Inflammatory macrophage (primary cell): ENCODE measurements at places on chromosomes 1 and 21.
A peak's percentile ranks its signal among the peaks of the same experiment; 100 is the strongest.

- DNase-seq: no peak
Measured at GRCh38 chr21:40186045-40186444, 318.8 kb downstream of the PCP4 start.

GRCh38 chr1:18175530-18176377 is 68.2 kb downstream of the IGSF21 start:
- no peak for DNase-seq

- no peak for DNase-seq
Measured at GRCh38 chr1:93471284-93471683, 23.4 kb downstream of the FNBP1L start.

- DNase-seq: peak; percentile 69
Measured at GRCh38 chr1:209673631-209674417, 1.4 kb upstream of the G0S2 start.

DNA sequence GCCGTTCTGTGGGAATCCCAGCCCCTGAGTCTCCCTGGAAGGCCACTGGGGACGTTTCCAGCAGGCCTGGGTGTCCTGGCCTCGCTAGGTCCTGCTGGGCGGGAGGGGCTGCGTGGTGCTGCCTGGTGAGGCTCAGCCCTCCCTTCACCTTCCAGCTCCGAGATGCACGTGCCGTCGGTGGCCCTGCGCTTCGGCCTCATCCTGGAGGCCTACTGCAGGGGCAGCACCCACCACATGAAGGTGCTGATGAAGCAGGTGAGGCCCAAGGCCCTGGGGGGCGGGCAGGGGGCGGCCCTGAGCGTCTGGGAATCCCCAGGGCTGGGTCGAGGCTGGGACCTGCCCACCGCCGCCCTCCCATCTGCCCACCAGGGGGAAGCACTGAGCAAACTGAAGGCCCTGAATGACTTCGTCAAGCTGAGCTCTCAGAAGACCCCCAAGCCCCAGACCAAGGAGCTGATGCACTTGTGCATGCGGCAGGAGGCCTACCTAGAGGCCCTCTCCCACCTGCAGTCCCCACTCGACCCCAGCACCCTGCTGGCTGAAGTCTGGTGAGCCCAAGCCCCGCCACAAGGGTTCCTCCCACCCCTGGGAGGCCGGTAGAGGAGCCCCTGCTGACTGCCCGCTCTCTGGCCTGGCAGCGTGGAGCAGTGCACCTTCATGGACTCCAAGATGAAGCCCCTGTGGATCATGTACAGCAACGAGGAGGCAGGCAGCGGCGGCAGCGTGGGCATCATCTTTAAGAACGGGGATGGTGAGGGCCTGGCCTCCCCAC is 70.3 kb downstream of the PIK3CD start:
- DNase-seq: no peak

GRCh38 chr1:159300146-159300545 is 2.0 kb upstream of the FCER1A start:
- no peak for DNase-seq

DNA sequence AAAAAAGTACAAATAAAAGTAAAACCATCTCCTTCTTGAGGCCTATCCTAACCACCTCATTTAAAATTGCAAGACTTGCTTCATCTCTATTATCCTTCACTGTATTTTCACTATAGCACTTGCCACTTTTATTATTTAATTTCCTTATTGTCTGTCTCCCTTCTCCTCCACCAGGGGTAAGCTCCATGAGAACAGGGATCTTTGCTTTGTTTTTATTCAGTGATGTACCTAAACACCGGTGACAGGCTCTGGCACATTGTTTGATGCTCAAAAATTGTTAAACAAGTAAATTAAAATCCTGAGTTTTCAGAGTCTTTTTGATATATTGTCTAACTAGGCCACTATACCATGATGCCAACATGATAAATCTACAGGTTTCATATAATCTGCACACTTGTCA is 17.2 kb upstream of the SPEN start:
- no peak for DNase-seq

DNA sequence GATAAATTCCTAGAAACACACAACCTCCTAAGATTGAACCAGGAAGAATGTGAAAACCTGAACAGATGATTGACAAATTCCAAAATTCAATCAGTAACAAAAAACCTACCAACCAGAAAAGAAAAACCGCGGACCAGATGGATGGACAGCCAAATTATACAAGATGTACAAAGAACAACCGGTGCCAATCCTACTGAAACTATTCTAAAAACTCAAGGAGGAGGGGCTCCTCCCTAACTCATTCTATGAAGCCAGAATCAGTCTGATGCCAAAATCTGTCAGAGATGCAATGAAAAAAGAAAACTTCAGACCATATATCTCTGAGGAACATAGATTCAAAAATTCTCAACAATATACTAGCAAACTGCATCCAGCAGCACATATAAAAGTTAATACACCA is 262.4 kb upstream of the DAB1 start:
- no peak for DNase-seq

DNA sequence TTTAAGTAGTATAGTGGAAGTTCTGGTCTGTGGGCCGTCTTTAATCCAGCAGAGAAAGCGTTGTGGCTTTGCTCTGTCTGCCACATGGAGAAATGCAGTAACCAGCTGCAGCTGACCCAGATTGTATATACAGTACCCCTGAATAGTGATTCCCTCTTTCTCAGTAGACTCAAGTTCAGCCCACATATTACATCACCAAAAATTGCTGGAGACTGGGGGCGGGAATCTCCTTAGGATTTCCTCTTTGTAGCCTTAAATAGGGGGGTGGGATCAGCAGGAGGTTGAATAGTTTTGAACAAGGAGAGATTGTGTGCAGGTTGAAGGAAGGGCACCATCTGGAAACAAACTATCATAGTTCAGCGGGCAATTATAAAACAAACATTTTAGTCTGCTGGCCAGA is at the start of gene ANGPTL1:
TSS of gene ANGPTL1 (minus strand) at position 134 of the 400 bp plus-strand sequence. CDS start 5,301 bp downstream, outside the sequence.
- peak; percentile 2 for DNase-seq

GRCh38 chr1:201609661-201610318 is 70.9 kb downstream of the NAV1 start:
- DNase-seq: no peak

DNA sequence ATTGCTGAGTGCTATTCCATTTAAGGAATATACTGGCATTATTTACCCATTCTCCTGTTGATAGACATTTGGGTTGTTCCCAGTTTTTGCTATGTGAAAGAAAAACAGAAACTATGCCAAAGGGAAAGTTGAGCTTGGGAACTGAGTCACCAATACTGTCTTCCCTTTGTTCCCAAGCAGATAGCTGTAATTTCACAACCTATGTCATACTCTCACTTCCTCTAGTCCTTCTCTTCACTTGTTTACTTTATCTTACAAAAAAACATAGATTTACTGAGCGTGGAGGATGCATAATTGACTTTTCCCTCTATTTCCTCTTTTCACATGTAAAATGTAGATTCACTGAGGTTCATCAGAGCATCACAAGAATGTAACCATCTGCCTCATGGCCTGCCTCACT is 32.4 kb upstream of the PGBD5 start:
- DNase-seq: peak; percentile 75

DNA sequence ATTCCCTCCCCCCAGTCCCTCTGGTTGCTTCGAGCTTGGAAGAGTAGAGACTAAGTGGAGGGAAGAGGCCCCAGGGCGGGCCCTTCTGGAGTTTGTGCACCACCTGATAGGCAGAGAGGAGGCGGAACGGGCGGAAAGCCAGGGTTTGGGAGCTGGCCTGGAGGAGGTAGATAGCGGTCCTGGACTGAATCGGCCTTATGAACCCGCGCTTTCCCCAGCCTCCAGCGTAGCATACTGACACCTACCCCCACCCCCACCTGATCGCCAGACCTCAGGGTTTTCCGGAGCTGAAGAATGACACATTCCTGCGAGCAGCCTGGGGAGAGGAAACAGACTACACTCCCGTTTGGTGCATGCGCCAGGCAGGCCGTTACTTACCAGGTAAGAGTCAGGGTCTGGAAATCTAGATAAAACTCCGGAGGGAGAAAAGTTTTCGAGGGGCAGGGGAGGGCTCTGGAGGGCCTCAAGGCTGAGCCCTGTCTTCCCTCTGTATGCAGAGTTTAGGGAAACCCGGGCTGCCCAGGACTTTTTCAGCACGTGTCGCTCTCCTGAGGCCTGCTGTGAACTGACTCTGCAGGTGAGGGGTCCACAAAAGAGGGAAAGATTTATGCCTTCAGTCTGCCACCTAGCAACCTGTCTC is 705 bp downstream of the UROD start:
- DNase-seq: peak; percentile 62

DNA sequence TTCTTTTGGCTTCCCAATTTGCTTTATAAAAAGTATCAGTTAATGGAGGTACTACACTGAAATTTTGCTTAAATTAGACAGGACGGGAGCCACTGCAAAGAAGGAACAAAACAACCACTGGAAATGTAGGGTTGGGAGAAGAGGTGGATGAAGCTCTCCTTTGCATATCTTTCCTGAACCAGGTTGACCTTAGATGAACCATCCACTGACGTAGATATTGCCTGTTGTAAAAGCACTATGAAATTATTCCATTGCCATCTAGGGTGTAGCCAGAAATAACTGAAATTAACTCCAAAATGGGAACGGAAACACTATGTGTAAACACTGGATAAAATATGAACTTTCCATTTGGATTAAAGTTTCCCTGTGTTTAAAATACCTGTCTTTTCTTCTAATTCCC is 1.2 kb upstream of the ABL2 start:
- DNase-seq: no peak

DNA sequence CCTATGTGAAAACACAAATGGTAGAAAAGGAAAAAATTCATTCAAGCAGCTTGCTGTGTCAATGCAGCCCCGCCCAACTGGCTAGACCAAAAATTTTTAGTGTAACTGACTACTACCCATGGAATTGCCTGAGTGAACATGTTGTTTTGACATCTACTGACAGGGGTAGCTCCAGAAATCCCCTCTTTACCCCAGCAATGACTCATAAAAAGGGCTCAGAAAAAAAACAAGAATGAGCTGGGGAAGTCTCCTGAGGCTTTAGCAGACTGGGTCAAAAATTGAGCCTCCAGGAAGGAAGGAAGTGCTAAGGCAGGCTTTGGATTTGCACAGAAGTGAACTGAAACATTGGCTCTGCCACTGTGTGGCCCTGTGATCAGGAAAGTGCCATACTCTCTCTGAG is 24.4 kb upstream of the FGGY start:
- DNase-seq: peak; percentile 39

DNA sequence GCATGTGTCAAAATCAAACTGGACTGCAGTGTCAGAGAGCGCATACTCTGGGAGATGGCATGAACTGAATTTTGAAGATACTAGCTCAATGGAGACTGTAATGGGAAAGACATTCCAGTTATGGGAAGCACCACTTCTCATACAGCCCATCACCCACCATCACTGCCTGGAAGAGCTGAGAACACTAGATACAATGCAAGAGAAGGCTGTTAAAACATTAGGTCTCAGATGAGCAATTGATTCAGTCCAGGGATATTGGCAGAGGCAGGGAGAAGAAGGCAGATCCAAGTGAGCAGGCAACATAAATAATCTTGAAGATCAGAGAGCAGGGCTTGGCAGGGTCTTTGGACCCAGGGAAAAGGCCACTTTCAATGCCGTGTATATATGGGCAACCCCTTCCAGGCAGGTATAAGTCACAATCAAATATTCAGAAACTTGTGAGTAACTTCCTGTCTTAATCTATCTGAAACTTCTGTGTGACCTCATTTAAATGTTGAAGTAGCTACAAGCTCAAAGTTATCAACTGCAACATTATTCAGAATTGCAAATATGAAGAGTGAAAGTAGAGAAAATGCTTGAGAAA is 290.3 kb upstream of the SGIP1 start:
- no peak for DNase-seq

- no peak for DNase-seq
Measured at GRCh38 chr1:93668121-93668520, 13.5 kb downstream of the BCAR3 start.
